ENCODE measurements at places on chromosomes 1 and 21. TPM values are rescaled to one million over a fixed set of nuclear protein-coding genes. Genes with fewer than 3 reads are reported as not detected.

- H3K4me1 ChIP-seq = peaks cover 31% of the 10 kb centered on the region
- H3K4me3 ChIP-seq = no peak overlapping the region
- H3K27ac ChIP-seq = no peak overlapping the region
- DNase-seq = no peak
- no peaks in the 10 kb centered on the region for H3K36me3 ChIP-seq
These were observed 89.7 kb upstream of the ERRFI1 start for GRCh38 chr1:8115769-8116167.

- H3K4me1 ChIP-seq = peaks cover 13% of the 10 kb centered on the region
- H3K27ac ChIP-seq = no peak overlapping the region
- H3K36me3 ChIP-seq = no peaks in the 10 kb centered on the region
- no peak overlapping the region for H3K4me3 ChIP-seq
- no peaks in the 10 kb centered on the region for H3K27me3 ChIP-seq
- no peak for DNase-seq
These were observed 146.2 kb upstream of the KRTAP19-8 start for GRCh38 chr21:31184459-31184858.

- H3K36me3 ChIP-seq = peaks cover 62% of the 10 kb centered on the region
- no peaks in the 10 kb centered on the region for H3K27me3 ChIP-seq
- no peak overlapping the region for H3K27ac ChIP-seq
- H3K4me3 ChIP-seq = no peak overlapping the region
- no peaks in the 10 kb centered on the region for H3K4me1 ChIP-seq
These were observed 15.6 kb downstream of the CSTB start for GRCh38 chr21:43760391-43760958.

GRCh38 chr21:41045534-41046268 lies 122.3 kb upstream of the BACE2 start:
- no peak overlapping the region for H3K4me3 ChIP-seq
- no peaks in the 10 kb centered on the region for H3K27me3 ChIP-seq
- DNase-seq = no peak
- H3K4me1 ChIP-seq = no peaks in the 10 kb centered on the region
- no peak overlapping the region for H3K27ac ChIP-seq

DNA sequence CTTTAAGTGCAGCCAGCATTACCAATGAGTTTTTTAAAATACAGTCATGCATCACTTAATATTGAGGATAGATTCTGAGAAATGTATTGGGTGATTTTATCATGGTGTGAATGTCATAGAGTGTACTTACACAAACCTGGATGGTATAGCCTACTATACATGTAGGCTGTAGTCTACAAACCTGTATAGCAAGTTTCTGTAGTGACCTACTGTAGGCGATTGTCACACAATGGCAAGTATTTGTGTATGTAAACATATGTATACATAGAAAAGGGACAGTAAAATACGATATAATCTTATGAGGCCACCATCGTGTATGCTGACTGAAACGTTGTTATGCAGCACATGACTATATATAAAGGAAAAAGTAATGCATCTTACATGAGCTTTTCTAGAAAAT lies 48.2 kb downstream of the RPE65 start:
- no peak overlapping the region for H3K4me3 ChIP-seq
- H3K36me3 ChIP-seq = no peaks in the 10 kb centered on the region
- no peak for DNase-seq

- H3K27ac ChIP-seq = no peak overlapping the region
- no peaks in the 10 kb centered on the region for H3K27me3 ChIP-seq
- no peak overlapping the region for H3K4me3 ChIP-seq
- H3K4me1 ChIP-seq = 0 out of 2 replicates have a peak, but pooled peaks cover 3% of the 10 kb centered on the region
- no peaks in the 10 kb centered on the region for H3K36me3 ChIP-seq
- no peak for DNase-seq
These were observed 49.0 kb upstream of the CLIC4 start for GRCh38 chr1:24696041-24696755.

DNA sequence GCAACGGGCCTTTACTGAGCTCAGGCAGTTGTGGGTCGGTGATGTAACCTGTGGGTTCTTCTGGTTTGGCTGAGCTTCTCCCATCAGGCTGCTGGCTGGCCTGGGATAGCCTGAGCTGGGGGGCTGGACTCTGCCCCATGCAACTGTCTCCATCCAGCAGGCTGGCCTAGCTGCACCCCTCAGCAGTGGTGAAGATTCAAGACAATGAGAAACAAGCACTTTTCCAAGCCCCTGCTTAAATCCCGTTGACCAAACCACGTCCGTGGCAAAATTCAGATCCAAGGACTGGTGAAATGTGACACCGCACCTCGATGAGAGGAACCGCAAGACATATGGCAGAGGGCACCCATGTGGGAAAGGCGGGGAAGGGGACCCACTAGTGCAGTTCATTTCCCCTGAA lies 25.6 kb downstream of the PRSS38 start:
- no peak overlapping the region for H3K27ac ChIP-seq
- no peaks in the 10 kb centered on the region for H3K36me3 ChIP-seq
- H3K27me3 ChIP-seq = no peaks in the 10 kb centered on the region
- DNase-seq = no peak

DNA sequence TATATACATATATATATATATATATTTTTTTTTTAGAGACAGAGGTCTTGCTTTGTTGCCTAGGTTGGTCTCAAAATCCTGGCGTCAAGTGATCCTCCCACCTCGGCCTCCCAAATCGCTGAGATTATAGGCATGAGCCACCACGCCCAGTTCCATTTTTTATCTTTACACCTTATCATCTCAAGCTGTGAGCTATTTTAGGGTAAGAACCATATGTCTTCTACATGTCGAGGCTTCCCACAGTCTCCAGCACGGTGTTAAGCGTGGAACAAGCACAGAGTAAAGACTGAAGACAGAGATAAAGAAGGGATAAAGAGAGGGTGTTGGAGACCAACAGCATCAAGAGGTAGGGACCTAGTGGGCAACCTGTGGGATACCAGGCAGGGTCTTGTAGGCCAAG lies 14.2 kb downstream of the ARHGEF2 start:
- no peak overlapping the region for H3K4me3 ChIP-seq
- H3K27ac ChIP-seq = no peak overlapping the region

DNA sequence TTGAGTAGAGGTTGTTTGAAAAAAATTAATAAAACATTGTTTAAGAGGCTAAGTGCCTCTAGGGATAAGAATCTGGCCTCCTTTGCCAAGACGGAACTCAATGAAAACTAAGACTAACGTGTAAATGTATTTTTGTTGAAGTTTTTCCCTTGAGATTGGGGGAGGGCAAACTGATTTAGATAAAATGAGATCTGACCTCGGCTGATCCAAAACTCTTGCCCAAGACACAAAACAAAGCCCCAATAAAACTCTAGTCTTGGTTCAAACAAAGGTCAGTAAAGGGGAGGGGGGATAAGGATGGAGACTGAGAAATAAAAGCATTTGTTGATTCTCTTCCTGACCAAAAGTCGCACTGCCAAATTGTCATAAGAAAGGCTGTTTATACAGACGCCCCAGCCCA lies 134.8 kb upstream of the DPT start:
- no peak overlapping the region for H3K27ac ChIP-seq
- no peaks in the 10 kb centered on the region for H3K4me1 ChIP-seq
- no peak for DNase-seq
- no peaks in the 10 kb centered on the region for H3K27me3 ChIP-seq

The ERICH3 gene
- not detected for total RNA-seq

- H3K27me3 ChIP-seq = no peaks in the 10 kb centered on the region
- no peak overlapping the region for H3K4me3 ChIP-seq
- DNase-seq = no peak
These were observed 114.5 kb downstream of the CRYAA start for GRCh38 chr21:43283136-43283924.

GRCh38 chr1:156232201-156232894 lies 9.6 kb upstream of the BGLAP start:
- DNase-seq = no peak
- peaks cover 13% of the 10 kb centered on the region for H3K4me1 ChIP-seq
- no peaks in the 10 kb centered on the region for H3K27me3 ChIP-seq
- H3K36me3 ChIP-seq = peaks cover 21% of the 10 kb centered on the region

The SLC1A7 gene
- 4.5 TPM for total RNA-seq

The LAD1 gene
- not detected for total RNA-seq

The NIPAL3 gene
- total RNA-seq = 44.2 TPM

The NUP210L gene
- not detected for total RNA-seq

GRCh38 chr1:17210176-17210575 lies 5.2 kb downstream of the PADI1 start:
- H3K4me3 ChIP-seq = no peak overlapping the region
- H3K27ac ChIP-seq = no peak overlapping the region
- no peak for DNase-seq
- no peaks in the 10 kb centered on the region for H3K36me3 ChIP-seq

DNA sequence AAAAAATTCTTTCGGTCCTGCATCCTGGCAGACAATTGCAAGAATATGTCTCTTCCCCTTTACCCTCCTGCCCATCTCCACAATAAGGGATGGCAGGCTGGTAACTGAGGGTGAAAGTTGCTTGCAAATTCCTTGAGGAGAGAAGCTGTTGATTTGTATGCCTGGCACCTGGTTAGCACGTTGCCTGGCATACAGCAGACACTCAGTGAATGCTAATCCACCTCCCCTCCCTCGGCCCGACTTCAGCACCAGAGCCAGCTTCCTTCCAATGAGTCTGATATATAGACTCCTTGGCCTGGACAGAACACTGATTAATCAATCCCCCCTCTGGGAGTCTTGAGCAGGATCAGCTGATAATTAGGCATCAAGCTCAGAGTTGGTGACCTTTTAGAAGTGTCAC lies 39.1 kb downstream of the KCNC4 start:
- H3K4me3 ChIP-seq = no peak overlapping the region
- no peak for DNase-seq
- peaks cover 26% of the 10 kb centered on the region for H3K27me3 ChIP-seq
- no peaks in the 10 kb centered on the region for H3K36me3 ChIP-seq
- H3K27ac ChIP-seq = no peak overlapping the region

DNA sequence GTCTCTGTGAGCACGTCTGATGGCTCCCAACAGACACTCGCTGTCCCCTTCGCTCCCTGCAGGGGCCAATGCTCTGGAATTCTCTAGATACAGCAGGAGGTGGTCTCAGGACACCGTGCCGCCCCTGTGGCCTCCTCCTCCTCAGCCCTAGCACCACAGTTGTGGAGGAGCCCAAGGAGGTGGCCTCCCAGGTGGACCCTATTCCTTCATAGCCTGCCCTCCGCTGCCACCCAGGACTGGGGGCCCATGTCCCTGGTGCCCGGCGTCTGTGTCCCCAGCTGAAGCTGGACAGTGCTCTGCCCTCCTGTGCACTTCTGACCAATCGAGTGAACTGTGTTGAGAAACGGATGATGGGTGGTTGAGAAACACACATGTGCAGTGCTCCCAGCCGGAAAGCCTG lies 149.8 kb upstream of the ARHGEF16 start:
- no peak overlapping the region for H3K27ac ChIP-seq
- peaks cover 18% of the 10 kb centered on the region for H3K4me1 ChIP-seq
- no peaks in the 10 kb centered on the region for H3K27me3 ChIP-seq

- H3K27ac ChIP-seq = no peak overlapping the region
- H3K27me3 ChIP-seq = no peaks in the 10 kb centered on the region
- no peak overlapping the region for H3K4me3 ChIP-seq
- no peak for DNase-seq
These were observed 72.8 kb downstream of the MORN1 start for GRCh38 chr1:2318314-2319278.

GRCh38 chr1:67672260-67672803 lies 12.7 kb upstream of the GADD45A start:
- peaks cover 19% of the 10 kb centered on the region for H3K4me1 ChIP-seq
- H3K4me3 ChIP-seq = no peak overlapping the region
- no peaks in the 10 kb centered on the region for H3K36me3 ChIP-seq
- H3K27ac ChIP-seq = no peak overlapping the region
- DNase-seq = no peak
- H3K27me3 ChIP-seq = no peaks in the 10 kb centered on the region

The GPR3 gene
- total RNA-seq = 0.38 TPM

GRCh38 chr1:205241366-205242030 lies 13.8 kb downstream of the TMCC2 start:
- no peak overlapping the region for H3K27ac ChIP-seq
- H3K36me3 ChIP-seq = no peaks in the 10 kb centered on the region
- no peaks in the 10 kb centered on the region for H3K27me3 ChIP-seq
- DNase-seq = no peak

- H3K36me3 ChIP-seq = peaks cover 7% of the 10 kb centered on the region
- no peak overlapping the region for H3K27ac ChIP-seq
- no peaks in the 10 kb centered on the region for H3K27me3 ChIP-seq
- DNase-seq = peak; percentile 43
- H3K4me3 ChIP-seq = no peak overlapping the region
- peaks cover 3% of the 10 kb centered on the region for H3K4me1 ChIP-seq
These were observed 19.4 kb downstream of the RRP15 start for GRCh38 chr1:218304281-218305039.

- no peaks in the 10 kb centered on the region for H3K36me3 ChIP-seq
- no peak overlapping the region for H3K27ac ChIP-seq
- peaks cover 5% of the 10 kb centered on the region for H3K4me1 ChIP-seq
- DNase-seq = peak; percentile 72
- H3K4me3 ChIP-seq = no peak overlapping the region
These were observed 20.3 kb upstream of the SLC5A9 start for GRCh38 chr1:48202030-48202752.

- H3K27ac ChIP-seq = no peak overlapping the region
- H3K36me3 ChIP-seq = peaks cover 6% of the 10 kb centered on the region
- H3K4me3 ChIP-seq = no peak overlapping the region
These were observed 3.2 kb downstream of the ZFYVE9 start for GRCh38 chr1:52145137-52145536.

The MYOM3 gene
- 0.03 TPM for total RNA-seq

- H3K4me1 ChIP-seq = peaks cover 5% of the 10 kb centered on the region
- no peak overlapping the region for H3K27ac ChIP-seq
- no peaks in the 10 kb centered on the region for H3K27me3 ChIP-seq
- H3K4me3 ChIP-seq = no peak overlapping the region
These were observed 73.2 kb upstream of the ADGRL4 start for GRCh38 chr1:79079770-79080169.
